Activated T-helper 1 cell treated with anti-CD3 and anti-CD28 coated beads, Interleukin-12 subunit alpha, Interleukin-12 subunit beta, Interleukin-2, Interleukin-4 antibody, amounts not matched to agents 30 ng/mL and 10 ng/mL and 1 ng/mL, durations not matched to agents 14 hours and 24 hours and 36 hours (primary cell): ENCODE measurements at places on chromosomes 12 and 14. TPM values are rescaled to one million over a fixed set of nuclear protein-coding genes. Genes with fewer than 3 reads are reported as not detected.
A peak's percentile ranks its signal among the peaks of the same experiment; 100 is the strongest.

The SSTR1 gene
- not detected in 2 replicates for total RNA-seq

- H3K27me3 ChIP-seq, result no peaks in the 10 kb centered on the region
- H3K4me1 ChIP-seq, result peaks cover 64% of the 10 kb centered on the region
- H3K27ac ChIP-seq, result no peak overlapping the region
- H3K4me3 ChIP-seq, result no peak overlapping the region
Measured at GRCh38 chr12:91874086-91874865, 271.4 kb downstream of the BTG1 start.

- peaks cover 57% of the 10 kb centered on the region for H3K4me1 ChIP-seq
- H3K4me3 ChIP-seq, result peak overlapping the region; percentile 93
- DNase-seq, result peak; percentile 38
- peak overlapping the region; percentile 95 for H3K27ac ChIP-seq
- peaks cover 7% of the 10 kb centered on the region for H3K36me3 ChIP-seq
- H3K27me3 ChIP-seq, result no peaks in the 10 kb centered on the region
Measured at GRCh38 chr12:93441081-93441616, 598 bp downstream of the UBE2N start.

The CSRP2 gene
- 0.36 and 0.96 TPM in 2 replicates for total RNA-seq

The P2RX4 gene
- 22.8 and 25.3 TPM in 2 replicates for total RNA-seq

DNA sequence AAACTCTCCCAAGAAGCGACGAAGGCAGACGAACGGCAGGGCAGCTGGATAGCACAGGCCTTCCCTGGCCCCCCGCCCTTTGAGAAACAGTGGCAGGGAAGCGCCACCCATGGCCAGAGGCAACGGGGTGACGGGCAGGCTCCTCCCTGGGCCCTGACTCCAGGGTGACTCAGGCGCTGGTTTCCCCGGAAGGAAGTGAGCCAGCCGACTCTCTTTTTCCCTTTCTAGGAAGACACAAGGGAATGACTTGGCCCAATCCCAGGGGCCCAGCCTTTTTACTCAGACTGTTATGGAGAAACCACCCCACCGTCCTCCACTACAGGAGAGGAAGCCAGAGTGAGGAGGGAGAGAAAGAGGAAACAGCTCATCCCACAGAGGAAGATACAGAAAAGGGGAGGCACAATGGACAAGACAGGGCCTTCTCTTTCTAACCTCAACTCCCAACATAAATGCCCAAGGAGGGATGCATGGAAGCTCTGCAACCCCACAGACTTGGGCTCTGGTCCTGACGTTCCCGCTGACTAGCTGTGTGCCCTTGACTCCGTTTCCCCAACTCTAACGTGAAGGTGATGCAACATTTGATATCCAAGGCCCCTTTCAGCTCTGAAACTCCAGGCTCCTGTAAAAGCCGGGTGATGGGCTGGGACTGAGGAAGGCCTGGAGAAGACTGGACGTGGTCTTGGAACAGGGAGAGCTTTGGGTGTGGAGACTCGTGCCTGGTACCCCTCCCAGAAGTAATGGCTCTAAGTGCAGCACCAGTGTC, 27.9 kb downstream of the ACTN1 start:
- no peaks in the 10 kb centered on the region for H3K4me1 ChIP-seq
- H3K4me3 ChIP-seq, result no peak overlapping the region
- no peaks in the 10 kb centered on the region for H3K36me3 ChIP-seq
- H3K27me3 ChIP-seq, result no peaks in the 10 kb centered on the region
- no peak for DNase-seq

The RPL36AL gene
- 224 and 237 TPM in 2 replicates for total RNA-seq

DNA sequence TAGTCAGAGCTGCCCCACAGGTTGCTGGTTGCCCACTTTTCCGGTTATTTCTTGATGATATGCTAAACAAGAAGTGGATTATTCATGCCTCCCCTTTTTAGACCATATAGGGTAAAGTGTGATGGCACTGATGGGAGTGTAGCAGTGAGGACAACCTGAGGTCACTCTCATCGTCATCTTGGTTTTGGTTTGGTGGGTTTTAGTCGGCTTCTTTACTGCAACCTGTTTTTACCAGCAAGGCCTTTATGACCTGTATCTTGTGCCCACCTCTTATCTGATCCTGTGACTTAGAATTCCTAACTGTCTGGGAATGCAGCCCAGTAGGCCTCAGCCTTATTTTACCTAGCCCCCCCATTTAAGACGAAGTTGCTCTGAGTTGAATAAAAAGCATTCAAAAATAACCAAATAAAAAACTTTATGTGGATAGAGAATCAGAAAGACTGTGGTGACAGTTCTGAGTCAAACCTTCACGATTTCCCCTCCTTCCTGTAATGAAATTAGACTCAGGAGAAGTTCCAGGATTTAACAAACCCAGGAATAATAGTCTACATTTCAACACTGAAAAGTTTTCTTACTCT, 144.2 kb downstream of the PAWR start:
- H3K4me3 ChIP-seq, result no peak overlapping the region
- no peaks in the 10 kb centered on the region for H3K4me1 ChIP-seq
- no peaks in the 10 kb centered on the region for H3K27me3 ChIP-seq

DNA sequence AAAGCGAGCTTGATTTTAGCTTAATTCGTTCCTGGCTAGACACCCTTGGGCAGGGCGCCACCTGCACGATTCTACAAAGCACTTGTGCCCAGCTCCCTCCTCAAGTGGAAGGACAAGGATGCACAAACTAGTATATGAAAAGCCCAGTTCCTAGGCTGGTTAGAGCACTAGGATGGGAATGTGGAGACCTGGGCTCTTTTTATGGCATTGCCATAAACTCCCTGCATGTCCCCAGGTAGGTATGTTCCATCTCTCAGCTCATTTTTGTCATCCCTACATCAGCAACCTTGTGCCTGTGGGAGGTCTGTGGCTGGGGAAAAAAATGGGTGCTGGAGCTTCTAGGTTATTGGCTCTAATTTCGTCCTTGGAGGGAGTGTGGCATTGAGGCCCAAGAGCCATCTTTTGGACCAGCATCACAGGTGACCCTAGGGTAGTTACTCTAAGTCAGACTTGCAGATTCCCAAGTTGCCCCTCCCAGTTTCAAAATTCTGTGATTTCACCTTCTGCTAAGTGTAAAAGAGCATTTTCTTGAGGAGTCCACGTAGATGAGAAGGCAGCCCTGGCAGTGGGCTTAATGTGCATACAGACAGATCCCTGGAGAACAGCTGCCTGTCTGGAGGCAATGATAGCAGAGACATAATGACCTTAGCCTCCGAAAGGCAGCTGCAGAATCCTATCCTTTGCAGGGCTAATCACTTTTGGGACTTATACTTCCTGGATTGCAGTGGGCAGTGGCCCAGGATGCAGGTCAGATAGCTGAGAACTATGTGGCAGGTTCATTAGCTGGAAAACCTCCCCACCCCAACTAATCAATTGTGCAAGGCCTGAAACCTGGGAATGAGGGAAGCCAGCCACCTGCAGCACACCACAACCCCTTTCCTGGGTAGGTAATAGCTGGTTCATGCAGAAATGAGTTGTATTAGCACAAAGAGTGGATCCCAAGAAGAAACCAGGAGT, 47.6 kb upstream of the BDKRB2 start:
- no peaks in the 10 kb centered on the region for H3K36me3 ChIP-seq
- DNase-seq, result no peak
- no peaks in the 10 kb centered on the region for H3K4me1 ChIP-seq

The ALG10B gene
- 11.8 and 15.9 TPM in 2 replicates for total RNA-seq

DNA sequence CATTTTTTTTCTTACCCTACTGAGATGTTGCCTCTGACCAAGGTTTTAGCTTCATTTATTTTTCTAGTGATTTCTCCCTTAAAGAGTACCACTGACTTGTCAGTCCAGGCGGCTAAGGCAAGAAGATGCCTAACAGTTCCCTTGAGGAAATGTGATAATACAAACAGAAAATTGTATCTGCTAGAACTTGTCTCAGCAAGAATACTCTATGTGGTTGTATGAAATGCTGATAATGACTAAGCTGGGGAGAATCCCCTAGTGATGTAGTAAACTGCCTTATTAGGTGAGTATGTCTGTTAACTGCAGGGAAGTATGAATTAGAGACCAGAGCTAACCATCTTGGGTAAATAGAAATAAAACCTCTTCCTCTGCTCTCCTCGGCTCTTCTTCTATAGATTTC, 6.7 kb downstream of the C12orf54 start:
- no peaks in the 10 kb centered on the region for H3K36me3 ChIP-seq
- no peak overlapping the region for H3K27ac ChIP-seq
- DNase-seq, result no peak
- no peak overlapping the region for H3K4me3 ChIP-seq

The TPPP2 gene
- not detected in 2 replicates for total RNA-seq

The MYRFL gene
- total RNA-seq, result not detected in 2 replicates

DNA sequence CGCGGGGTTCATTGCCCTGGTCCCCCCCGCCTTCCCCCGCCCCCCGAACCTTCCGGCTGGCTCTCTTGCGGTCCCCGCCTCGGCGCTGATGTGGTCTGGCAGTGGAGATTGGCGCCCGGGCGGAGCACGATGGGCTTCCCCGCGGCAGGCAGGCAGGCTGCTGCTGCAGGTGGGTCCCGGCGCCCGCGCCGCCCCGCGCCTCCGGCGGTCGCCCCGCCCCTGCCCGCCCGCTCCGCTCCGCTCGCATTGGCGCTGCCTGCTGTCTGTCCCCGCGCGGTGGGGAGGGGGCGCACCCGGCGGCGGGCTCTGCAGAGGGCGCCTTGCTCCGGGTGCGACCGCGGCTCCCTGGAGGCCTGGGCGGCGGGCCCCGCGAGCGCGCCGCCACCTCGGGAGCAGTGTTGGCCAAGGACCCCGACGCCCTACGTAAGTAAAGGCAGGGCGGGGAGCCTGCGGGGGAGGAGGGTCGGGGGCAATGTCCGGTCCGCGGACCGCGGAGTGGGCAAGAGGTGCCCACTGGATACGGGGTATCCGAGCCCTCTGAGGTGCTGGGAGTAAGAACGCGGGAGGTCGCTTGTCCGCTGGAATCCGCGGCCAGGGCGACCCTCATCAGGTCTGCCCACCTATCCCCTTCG, at the start of gene AKAP5:
TSS of gene AKAP5 (plus strand) at position 309 of the 632 bp plus-strand sequence. CDS start 2,896 bp downstream, outside the sequence.
- peaks cover 35% of the 10 kb centered on the region for H3K4me1 ChIP-seq
- H3K4me3 ChIP-seq, result peak within 1 kb of the TSS; percentile 88
